ENCODE measurements at places on chromosomes 3 and 15. TPM values are rescaled to one million over a fixed set of nuclear protein-coding genes. Genes with fewer than 3 reads are reported as not detected.
A peak's percentile ranks its signal among the peaks of the same experiment; 100 is the strongest.

DNA sequence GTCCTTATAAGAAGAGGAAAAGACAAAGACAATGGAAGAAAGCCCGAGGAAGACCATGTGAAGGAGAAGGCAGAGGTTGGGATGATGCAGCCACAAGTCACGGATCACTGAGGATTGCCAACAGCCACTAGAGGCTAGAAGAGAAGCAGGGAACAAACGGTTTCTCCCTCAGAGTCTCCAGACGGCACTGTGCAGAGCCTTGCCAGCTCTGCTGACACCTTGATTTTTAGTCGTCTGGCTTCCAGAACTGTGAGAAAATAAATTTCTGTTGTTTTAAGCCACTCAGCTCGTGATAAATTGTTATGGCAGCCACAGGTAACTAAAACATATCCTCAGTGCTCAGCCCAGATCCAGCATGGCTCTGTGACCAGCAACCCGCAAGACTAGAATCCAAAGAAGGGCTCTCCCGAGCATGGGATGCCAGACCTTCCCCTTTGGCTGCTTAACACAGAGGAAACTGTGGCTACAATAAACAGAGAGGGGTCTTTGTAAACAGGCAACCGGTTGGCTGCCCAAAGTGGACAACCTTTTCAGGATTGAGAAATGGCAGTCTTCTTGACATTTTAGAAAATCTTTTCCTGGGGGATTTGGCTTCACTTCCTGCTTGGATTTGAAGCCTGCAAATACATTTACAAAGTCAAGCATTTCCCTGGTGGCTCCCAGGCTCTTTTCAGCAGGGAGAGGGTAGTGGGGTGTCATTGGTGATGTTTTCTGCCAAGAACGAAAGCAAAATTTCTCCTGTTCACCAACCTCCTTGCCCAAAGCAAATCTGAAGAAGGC is 88.7 kb upstream of the ADPGK start:
- DNase-seq = no peak

- no peak for DNase-seq
Measured at GRCh38 chr15:84151205-84151931, 84.2 kb upstream of the GOLGA6L4 start.

Gene HRH1
- 0.53 TPM for total RNA-seq

GRCh38 chr3:174973465-174973864 is 114.3 kb downstream of the NAALADL2 start:
- DNase-seq = no peak

- DNase-seq = no peak
Measured at GRCh38 chr3:117622171-117622841, 912.7 kb downstream of the TUSC7 start.

- DNase-seq = no peak
Measured at GRCh38 chr15:28931828-28932227, 46.1 kb downstream of the APBA2 start.

DNA sequence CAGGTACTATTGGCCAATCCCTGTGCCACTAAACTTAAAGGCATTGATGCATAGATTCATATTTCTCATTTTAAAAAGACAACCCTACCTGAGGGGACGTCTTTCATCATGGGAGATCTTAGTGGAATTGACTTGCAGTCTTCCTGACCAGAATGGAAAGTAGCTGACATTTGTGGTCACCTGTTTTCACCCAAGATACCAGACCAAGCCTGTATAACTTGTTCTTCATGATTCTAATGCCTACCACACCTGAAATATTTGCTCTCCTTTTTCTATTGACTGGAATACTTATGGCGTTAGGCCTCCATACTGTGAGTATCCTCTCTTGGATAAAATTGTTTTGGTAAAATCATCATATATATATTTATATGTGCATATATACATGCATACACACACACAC is 54.7 kb upstream of the XCR1 start:
- no peak for DNase-seq

DNA sequence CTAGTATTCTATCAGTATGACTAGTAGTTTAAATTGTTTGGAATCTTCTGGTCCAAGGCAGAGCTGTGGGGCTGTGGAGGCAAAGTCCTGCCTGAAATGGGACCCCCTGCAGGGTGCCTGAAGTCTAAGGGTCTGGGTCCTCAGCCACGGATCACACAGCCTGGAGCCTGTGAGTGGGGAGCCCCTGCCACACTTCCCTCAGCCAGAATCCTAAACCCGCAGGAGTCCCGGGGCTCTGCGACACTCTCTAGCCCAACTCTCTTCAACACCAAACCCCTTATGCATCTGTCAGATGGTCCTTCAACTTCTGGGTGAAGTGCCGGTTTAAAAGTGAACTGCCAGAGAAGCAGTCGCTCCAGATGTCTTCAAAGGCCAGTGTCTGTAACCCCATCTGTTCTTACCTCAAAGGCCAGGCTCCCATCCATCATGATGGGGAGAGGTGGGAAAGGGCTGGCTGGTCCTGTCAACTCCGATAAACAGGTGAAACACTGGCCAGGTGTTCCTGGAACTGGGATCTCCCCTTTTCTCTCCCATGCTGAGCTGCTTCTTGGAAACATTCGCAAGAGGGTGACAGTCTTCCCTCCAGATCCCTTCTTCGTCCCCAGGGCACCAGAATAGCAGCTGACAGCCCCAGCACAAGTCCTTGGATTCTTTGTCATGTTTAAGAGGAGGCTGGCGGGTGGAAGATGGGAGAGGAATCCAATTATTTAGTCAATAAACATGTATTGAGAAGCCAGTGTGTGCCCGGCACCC is 45.6 kb downstream of the CPN2 start:
- no peak for DNase-seq

Gene ISG20
- 2.9 TPM for total RNA-seq

DNA sequence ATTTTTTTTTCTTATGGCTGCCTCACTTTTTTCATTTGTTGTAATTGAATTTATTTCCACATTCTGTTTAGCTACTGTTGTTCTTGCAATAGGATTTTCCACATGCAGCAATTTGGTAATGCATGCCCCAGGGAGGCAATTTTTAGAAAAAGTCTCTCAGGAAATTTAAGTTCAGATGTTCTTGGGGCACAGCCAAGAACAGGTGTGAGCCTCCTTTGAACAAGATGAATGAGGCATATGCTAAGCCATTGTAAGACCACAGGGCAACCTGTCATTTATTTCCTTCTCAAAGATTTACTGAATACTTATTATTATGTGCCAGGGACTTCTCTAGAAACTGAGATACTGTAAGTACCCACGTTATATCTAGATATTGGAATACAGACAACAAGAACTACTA is 549.5 kb downstream of the DIPK2A start:
- no peak for DNase-seq

GRCh38 chr15:101056366-101057334 is 137.5 kb downstream of the LRRK1 start:
- no peak for DNase-seq

Gene EPHB3
- total RNA-seq = 1.6 TPM

Gene EXD1
- total RNA-seq = not detected

DNA sequence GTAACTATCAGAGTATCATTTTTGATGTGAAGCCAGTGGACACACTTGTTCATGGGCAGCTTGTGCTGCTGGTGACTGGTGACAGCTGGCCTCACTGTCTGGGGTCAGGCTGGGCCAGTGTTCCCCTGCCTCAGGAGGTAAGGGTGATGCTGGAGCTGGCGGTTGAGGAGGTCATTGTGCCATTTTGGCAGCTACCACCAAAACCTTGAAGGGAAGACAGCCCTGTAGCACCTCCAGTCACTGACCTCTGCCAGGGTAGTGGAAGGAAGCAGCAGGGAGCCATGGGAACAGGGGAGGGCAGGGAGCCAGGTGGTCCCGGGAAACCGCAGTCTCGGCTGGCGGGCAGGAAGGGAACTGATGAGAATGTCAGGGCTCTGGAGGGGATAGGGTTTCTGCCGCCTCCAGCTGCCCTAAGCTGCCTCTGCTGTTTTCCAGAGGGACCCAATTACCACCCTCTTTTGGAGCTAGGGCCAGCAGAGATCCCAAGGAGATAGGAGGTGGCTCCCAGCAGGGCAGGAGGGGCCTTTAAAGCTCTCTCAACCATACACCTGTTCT is 24.8 kb downstream of the FOXL2NB start:
- no peak for DNase-seq

DNA sequence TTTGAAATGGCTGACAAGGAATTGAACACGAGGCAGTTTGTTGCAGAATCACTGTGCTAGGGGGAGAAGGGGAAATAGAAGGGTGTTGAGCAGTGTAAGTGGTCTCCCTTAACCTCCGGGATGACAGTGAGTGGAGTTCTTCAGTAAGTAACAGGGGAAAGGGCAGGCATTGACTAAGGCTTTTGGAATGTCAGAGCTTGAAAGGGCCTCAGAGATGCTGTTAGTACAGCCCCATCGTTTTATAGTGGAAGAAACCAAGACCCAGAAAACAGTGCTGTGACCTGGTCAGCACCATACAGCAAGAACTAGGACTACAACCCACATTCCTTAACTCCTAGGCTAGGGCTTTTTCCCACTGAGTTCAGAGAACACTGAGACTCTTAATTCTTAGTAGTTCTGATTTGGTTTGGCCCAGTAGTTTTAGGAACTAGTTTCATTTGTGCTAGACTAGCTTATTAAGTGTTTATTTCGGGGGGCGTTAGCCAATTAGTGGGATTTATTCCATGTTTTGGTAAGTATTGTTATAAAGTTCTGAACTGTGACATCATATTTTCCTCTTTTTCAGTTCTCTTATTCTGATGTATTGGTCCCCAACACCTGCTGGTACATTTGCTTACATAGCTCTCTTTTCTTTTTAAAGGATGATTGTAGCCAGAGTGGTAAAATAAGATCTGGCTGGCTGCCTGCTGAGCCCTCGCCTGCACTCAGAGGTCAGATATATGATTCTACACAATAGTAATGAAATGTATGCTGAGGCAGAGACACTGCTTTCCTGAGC is 34.2 kb downstream of the RAB11A start:
- no peak for DNase-seq

DNA sequence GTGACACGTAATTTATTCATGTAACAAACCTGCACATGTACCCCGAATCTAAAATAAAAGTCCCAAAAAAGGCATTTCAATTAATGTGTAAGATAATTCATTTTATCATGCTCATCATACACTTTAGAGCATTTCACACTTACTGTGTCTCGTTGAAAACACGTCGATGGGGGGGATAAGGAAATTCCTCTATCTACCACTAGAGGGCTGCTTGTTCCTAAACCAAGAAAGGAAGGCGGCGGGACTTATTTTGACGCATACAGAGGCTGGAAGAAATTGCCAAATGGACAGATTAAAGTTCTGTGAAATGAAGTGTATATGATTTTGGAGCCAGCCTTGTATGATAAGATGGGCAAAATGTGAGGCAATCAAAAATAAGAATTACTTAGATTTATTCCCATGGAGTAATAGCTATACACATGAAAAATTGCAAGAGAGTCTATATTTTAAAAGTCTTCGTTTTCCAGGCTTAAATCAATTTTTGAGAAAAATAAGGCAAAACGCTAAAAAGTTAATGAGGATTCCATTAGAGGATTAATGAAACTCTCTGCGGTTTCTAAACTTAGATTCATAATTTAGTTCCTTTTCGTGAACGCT is 346.8 kb downstream of the CNTN3 start:
- no peak for DNase-seq

- DNase-seq = no peak
Measured at GRCh38 chr3:136787349-136787748, 31.6 kb upstream of the SLC35G2 start.

Gene RAB6B
- 2.0 TPM for total RNA-seq

DNA sequence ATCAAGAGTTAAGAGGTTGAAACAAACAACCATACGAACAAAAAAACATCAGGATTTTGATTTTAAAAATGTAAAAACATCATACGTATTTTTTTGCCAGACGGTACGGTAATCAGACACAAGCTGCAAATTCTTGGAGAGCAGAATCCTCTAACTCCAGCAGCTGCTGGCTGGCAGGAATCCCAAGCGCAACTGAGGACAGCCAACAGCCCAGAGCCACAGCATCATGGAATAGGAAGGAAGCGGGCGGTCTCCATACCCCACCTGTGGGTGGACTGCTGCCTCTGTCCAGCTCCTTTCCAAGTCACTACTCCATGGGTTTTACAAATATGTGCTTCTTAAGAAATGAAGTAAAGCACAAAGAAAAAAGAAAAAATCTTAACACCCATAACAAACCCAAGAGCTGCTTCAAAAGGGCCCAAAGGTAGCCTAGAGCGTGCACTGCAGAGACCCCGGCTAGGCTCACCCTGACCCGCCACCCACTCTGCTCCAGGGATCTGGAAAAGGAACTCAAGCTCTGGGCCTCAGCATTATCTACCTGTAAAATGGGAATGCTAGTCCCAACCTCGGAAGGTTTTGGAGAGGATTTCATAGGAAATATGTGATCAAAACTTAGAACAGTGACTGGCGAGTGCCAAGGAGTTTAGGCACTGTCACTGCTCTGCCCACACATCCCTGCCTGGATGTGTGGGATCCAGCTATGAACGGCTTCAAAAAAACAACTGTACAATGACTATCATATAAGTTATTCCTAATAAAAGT is 33.4 kb downstream of the ZXDC start:
- DNase-seq = peak; percentile 40

- no peak for DNase-seq
Measured at GRCh38 chr3:47024932-47025331, 45.5 kb downstream of the NBEAL2 start.

Gene CEP152
- 0.58 TPM for total RNA-seq

Gene SI
- total RNA-seq = not detected

Gene IP6K1
- total RNA-seq = 11.6 TPM

DNA sequence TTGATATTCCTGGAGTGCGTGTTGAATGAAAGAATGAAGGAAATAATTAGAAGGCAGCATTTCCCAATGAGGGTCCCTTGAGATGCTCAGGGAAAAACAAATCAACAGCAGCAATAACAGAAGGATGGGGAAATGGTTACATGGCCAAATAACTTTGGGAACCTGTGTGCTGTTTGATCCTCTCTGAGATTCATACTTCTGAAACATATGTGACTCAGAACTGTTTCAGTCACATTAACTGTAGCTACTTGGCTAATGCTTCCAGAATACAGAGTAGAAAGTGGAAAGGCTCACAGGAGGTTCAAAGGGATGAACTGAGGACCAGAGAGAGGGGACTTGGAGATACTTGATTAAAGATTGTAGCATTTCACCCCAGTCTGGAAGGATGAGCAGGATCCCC is 258.2 kb downstream of the SLCO3A1 start:
- no peak for DNase-seq

Gene LIPC
- not detected for total RNA-seq

DNA sequence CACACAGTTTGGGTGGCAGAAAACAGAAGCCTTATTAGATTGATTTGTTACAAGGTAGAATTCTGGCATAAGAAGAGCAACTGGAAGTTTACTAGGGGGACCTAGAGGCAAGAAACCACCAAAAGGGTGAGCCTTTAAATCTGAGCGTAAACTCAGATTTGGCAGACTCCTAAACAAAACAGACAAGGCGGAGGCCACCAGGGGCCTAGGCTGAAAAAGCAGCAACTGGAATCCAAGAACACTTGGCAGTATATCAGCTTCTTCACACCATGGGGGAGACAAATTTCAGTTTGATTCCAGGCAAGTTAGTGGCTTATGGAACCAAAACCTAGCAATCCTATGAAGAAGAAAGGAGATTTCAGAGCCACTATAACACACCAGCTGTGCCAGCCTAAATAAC is 220.0 kb downstream of the C3orf38 start:
- DNase-seq = no peak

Gene GP9
- not detected for total RNA-seq

Gene ST8SIA2
- 0.12 TPM for total RNA-seq

Data from psoas muscle (tissue), 8 donors.